Effector memory CD4-positive, alpha-beta T cell (primary cell): ENCODE measurements at places on chromosomes 7 and 10.

DNA sequence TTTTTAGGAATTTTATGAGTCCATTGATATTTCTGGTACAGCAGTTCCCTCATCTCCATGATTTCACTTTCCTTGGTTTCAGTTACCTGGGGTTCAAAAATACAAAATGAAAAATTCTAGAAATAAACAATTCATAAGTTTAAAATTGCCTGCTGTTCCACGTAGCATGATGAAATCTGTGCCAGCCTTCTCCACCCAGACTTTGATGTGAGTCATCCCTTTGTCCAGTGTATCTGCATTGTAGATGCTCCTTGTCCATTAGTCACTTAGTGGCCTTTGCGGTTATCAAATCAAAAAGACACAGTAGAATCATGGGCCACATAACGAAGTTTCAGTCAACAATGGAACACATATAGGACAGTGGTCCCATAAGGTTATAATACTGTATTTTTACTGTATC lies 286.9 kb downstream of the PTEN start:
- no peak for DNase-seq

GRCh38 chr10:64534616-64535015 lies 1013.4 kb downstream of the REEP3 start:
- DNase-seq: no peak

GRCh38 chr10:128814782-128815181 lies 652.3 kb upstream of the MGMT start:
- DNase-seq: no peak

DNA sequence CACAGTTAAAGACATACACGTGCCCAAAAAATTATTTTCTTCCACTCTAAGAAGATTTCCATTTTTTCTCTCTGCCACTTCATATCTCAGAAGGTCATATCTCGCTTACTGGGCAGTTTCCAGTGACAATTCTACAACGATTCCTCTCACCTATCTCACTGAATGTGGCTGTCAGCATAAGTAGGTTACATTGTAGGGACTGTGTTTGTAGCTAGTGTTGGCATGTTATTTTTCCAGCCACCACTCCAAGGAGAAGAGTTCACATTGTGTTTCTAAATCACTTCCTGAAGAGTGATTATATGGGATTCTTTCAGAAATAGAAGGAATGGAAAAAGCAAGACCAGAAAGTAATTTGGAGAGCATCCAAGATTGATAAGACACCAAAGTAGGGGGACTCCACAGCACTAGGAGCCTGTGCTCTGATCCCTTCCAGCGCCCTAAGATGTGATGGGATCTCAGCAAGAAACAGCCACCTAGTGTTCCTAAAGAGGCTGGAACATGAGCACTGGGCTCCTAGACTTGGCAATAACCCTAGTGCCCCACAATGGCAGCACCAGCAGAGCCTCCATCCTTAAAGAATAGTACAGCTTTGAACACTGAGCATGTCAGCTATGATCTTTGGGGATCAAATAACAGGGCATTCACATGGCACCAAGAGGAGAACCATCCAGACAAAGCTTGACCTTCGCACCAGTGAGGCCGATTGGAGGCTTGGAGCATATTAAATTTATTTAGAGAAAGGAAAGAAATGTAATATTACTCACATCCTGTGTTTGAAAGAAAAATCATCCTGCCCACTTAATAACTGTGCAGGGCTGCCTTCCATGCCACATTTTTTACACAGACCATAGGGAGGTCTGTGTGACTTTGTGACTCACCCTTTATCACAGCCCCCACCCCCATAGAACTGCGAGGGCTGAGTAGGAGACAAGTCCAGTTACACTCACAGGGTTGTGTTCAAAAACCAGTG lies 51.8 kb downstream of the CAV1 start:
- no peak for DNase-seq

GRCh38 chr10:99007457-99007856 lies 228.2 kb downstream of the HPSE2 start:
- no peak for DNase-seq

DNA sequence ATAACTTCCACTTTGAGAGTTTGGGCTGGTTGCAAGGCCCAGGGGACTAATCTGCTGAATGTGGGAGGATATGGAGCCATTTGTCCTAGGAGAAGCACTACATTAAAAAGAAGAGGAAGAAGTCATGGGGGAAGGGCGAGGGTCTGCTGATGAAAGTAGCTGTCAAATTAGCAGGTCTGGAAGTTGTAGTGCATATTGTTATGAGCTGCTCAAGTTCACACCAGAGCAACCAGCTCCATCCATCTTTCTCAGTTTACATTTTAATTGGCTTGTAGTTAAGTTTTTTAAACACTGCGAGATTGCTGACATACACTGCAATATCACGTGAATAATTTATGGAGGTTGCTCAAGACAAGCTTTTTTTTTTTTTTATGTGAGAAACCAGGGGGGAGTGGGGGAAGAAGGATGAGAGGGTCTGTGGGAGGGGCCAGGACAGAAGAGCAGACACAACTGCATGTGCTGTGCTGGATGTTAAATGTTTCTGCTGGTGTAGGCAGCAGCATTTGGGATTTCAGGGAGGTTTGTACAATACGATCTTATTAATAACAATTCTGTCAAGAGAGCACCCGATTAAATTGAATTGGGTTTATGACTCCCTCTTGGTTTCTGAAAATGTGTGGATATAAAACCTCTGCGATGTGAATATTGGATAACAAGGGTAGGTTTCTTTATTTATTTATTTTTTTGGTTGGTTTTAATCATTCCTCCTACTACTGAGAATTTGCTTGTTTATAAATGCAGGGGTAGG lies 759.0 kb upstream of the GALNT17 start:
- DNase-seq: no peak

GRCh38 chr10:131022981-131023380 lies 288.5 kb downstream of the TCERG1L start:
- DNase-seq: no peak

DNA sequence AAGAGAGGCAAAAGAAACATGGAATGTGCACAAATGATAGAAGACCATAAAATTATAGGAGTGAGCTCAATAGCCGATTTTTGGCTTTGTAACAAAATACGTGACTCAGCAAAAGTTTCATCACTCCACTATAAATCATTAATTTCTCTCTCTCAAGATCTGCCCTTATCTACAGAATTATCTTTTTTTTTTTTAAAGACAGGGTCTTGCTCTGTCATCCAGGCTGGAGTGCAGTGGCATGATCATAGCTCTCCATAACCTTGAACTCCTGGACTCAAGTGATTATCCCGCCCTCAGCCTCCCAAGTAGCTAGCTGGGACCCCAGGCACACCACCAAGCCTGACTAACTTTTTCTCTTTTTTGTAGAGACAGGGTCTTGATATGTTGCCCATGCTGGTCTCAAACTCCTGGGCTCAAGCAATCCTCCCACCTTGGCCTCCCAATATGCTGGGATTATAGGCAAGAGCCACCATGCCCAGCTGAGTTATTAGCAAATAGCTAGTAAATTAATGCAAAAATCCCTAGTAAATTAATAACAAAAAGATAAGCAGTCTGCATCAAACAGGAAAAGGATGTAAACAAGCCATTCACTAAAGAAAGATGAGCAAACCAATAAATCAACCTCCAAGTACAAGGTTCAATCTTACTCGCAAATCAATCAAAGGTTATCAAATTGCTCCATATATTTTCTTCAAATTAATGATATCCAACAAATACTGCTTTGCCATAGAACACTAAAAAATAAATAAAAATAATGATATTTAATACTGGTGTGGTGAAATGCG lies 450.7 kb downstream of the PARD3 start:
- no peak for DNase-seq

- no peak for DNase-seq
Measured at GRCh38 chr7:57384380-57384779, 65.6 kb upstream of the ZNF716 start.

DNA sequence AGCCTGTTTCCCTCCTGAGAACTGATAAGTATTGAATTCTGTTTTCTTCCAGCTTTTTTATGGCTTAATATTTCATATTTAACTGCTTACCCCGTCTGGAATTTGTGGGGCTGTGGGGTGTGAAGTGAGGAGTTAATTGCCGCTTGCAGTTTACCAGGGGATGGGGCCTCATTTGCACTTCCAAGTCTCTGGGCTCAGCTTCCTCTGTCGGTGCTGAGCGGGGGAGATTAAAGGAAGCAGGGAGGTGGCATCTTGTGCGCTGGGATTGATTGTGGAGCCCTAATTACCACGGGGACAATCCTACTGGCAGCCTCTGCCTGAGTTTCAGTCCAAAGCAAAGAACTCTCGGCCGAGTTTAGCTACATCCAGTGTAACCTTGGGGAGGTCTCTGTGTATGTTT lies 33.4 kb downstream of the ELFN1 start:
- DNase-seq: no peak

- DNase-seq: no peak
Measured at GRCh38 chr10:13614530-13615332, 28.0 kb downstream of the PRPF18 start.

- no peak for DNase-seq
Measured at GRCh38 chr10:409408-410040, 274.3 kb downstream of the ZMYND11 start.

DNA sequence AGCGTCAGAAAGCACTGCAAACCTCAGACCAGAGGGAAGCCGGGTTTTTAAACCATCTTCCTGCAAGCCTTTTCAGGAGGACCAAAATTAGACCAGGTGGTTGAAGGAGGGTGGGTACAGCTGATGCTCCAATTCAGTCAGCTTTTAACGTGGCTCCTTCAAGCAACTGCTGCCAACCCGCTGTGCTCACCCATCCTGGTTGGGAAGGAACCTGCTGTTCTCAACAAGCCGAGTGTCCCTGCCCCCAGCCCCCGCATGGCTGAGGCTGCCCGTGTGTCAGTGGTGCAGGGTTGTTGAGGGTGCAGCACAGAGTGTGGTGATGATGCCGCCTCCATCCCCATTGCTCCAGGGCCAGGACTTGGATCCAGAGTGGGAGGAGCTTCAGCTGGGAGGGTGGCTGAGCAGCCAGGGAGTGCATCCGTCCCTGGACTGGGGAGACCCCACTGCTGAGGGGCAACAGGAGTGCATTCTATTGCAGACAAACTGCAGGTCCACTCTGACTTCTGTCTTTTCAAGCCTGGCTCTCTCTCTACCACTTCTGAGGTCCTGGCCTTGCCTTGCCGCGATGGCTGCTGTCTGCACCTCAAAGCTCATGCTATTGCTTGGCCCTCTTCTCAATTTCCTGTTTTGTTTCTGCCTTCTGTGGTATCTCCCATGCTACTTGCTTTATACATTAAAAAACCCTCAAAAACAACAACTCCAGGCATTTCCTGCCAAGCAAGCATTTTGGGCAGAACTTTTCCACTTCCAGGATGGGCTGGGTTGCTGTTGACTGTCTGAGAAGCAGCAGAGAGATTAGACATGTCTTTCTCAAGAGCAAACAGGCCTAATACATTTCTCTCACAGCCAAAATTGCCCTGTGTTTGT lies 134.7 kb downstream of the DNAJB6 start:
- DNase-seq: no peak

GRCh38 chr10:106380706-106381105 lies 783.8 kb downstream of the SORCS1 start:
- DNase-seq: no peak

DNA sequence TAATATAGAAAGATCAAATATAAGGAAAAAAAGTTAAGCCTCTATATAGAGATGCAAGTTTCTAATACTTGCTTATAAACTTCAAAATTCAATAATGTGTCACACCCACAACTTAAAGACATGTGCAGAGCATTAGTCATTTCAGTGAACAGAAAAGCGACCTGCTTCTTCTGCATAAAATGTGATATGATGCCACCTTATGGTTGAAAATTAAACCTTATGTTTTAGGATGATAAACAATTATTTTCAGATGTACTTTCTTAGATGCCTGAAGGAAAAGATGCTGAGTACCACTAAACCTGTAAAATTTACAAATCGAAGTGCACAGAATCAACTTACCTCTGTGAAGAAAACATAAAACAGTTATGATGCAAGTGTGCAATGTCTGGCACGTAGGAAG lies 96.0 kb downstream of the MTERF1 start:
- DNase-seq: no peak

DNA sequence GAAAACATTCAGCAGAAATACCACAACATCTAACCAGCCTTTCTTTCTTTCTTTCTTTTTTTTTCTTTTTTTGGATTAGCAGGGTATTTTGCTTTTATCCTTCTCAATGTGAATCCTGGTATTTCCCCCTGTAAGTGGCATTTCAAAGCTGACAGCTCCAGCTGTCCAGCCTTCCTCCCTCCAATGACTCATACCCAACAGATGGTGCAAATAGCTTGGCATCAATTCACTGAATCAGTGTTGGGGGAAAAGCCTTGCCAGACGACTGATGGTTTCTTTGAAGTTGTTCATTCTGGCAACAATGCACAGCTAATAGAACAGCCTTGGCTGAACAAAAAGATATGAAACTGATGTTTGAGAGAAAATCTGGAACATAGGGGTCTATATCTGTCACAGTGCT lies 316.8 kb upstream of the STEAP1 start:
- no peak for DNase-seq

- DNase-seq: no peak
Measured at GRCh38 chr10:92845921-92846320, 2.4 kb upstream of the EXOC6 start.

DNA sequence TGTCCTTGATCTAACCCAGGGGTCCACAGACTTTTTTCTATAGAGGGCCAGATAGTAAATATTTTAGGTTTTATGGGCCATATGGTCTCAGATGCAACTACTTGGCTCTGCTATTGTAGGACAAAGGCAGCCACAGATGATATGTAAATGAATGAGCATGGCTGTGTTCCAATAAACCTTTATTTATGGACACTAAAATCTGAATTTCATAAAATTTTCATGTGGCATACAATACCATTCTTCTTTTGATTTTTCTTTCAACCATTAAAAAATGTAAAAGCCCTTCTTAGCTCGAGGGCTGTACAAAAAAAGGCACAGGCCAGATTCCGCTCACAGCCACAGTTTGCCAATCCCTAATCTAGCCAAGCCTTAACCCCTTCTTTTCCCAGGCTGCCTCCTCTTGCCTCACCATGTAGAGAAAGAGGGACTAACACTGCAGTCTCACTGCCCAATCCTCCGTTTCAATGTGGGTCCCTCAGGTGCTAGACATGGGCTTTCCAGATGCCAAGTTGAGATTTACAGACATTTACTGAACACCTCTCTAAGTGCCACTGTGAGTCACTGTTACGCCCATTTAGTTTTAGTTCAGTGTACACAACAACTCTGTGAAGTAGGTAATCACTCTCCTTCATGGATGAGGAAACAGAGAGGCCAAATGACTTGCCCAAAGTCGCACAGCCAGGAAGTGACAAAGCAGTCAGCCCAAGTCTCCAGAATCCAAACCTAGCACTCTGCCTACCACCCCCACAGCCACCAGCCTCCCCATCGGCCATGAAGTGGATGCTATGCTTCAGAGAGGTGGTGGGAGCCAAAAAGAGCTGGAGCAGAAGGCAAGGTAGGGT lies 132.6 kb upstream of the PDLIM1 start:
- no peak for DNase-seq

GRCh38 chr10:3897156-3897555 lies 112.1 kb upstream of the KLF6 start:
- no peak for DNase-seq

- DNase-seq: no peak
Measured at GRCh38 chr10:114401195-114401791, 3.0 kb downstream of the AFAP1L2 start.

DNA sequence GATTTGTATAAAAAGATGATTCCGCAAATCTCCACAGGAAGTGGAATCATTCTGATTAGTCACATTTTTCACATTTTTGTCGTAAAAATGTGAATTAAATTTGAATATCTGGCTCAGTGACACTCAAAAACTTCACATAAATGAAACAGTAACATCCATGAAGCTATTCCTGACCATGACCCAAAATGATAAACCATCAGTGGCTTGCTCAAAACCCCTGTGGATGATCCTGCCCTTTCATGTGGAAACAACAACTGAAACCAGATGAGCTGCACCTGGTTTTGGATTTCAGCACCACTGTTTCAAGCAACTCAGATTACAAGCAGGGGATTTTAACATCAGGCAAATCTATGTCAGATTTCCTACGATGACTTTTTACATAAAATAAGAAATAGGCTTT lies 80.3 kb downstream of the AMPH start:
- DNase-seq: no peak
